A549 treated with RU486 at 1 μM for 4 hours (cell line): ENCODE measurements at places on chromosomes 2 and 18. TPM values are rescaled to one million over a fixed set of nuclear protein-coding genes. Genes with fewer than 3 reads are reported as not detected.

Gene RBKS
- 6.0 to 8.9 TPM (median 8.0 TPM) in 5 replicates for total RNA-seq

Gene CNTNAP5
- total RNA-seq = not detected in 5 replicates

Gene DYNAP
- total RNA-seq = not detected in 5 replicates

Gene CABYR
- total RNA-seq = 10.6 to 18.7 TPM (median 12.3 TPM) in 5 replicates

Gene PIEZO2
- 0.50 to 0.71 TPM (median 0.70 TPM) in 5 replicates for total RNA-seq

Gene TNFAIP6
- total RNA-seq = 1.3 to 2.0 TPM (median 1.7 TPM) in 5 replicates

Gene SGPP2
- total RNA-seq = 0.11 to 0.33 TPM (median 0.20 TPM) in 5 replicates

Gene MRPL33
- 282 to 542 TPM (median 292 TPM) in 5 replicates for total RNA-seq

Gene DBI
- total RNA-seq = 398 to 558 TPM (median 406 TPM) in 5 replicates
